Naive thymus-derived CD8-positive, alpha-beta T cell (primary cell): ENCODE measurements at places on chromosomes 5 and 9. TPM values are rescaled to one million over a fixed set of nuclear protein-coding genes. Genes with fewer than 3 reads are reported as not detected.

BTNL3 gene
- total RNA-seq, result not detected

DNA sequence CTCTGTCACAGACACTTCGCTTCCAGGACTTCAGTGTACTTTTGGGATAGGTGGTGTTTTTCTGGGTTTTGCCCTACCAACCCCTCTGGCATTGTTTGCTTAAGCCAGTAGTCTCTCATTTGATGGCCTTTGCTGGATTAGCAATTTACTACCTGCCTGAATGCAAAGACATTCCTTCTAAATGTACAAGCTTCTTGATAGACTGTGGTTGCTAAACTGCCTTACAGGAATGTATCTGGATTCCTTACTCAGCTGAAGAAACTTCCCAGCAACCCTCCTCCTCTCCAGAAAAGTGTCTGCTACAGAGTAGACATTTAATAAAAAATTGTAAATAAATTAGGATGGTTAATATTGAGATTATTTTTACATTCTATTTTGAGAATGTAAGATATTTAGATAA, 1916.7 kb downstream of the EFNA5 start:
- no peaks in the 10 kb centered on the region for H3K36me3 ChIP-seq
- no peak overlapping the region for H3K4me3 ChIP-seq
- no peak overlapping the region for H3K27ac ChIP-seq

- peaks cover 17% of the 10 kb centered on the region for H3K4me1 ChIP-seq
- no peak for DNase-seq
- no peak overlapping the region for H3K4me3 ChIP-seq
- H3K36me3 ChIP-seq, result no peaks in the 10 kb centered on the region
- H3K27ac ChIP-seq, result no peak overlapping the region
- H3K27me3 ChIP-seq, result peaks cover 52% of the 10 kb centered on the region
Observed at GRCh38 chr9:88892724-88893123, 98.5 kb upstream of the S1PR3 start.

DNA sequence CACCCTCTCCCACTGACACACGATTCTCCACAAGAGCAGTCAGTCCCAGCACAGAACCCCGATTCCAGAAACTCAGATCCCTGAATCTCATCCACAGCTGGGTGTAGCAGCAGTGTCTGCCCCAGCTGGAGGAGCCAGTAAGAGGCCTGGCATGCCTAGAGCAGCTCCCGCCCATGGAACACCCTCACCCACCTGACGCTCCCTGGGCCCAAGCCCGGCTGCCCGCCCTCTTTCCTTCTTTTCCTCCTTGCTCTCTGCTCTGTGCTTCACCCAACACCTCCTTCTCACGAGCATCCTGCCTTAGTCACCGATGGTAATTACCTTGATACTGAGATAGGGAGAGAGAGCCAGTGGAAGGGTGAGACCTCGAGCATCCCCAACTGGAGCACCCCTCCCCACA, 8.7 kb downstream of the PCDH1 start:
- no peaks in the 10 kb centered on the region for H3K36me3 ChIP-seq
- no peak for DNase-seq
- H3K27ac ChIP-seq, result no peak overlapping the region
- H3K27me3 ChIP-seq, result peaks cover 49% of the 10 kb centered on the region

DNA sequence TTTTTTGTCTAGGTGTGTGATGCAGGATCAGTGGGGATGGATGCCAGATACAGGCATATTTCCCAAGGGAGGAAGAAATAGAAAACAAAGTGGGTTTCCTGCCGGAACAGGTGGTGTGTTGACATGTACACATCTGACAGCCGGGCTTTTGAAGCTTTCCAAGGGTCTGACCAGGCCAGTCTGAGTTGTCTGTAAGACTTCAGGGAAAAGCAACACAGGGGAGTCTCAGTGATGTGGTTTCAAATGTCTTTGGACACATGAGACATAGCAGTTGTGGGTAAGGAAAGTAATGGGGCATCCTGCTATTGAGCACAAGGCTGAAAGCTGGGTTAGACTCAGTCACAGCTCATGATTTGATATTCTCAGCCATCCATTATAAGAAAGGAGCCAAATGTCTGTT, 274.9 kb downstream of the PIK3R1 start:
- no peaks in the 10 kb centered on the region for H3K36me3 ChIP-seq
- no peak overlapping the region for H3K4me3 ChIP-seq
- H3K4me1 ChIP-seq, result no peaks in the 10 kb centered on the region
- H3K27ac ChIP-seq, result no peak overlapping the region

DNA sequence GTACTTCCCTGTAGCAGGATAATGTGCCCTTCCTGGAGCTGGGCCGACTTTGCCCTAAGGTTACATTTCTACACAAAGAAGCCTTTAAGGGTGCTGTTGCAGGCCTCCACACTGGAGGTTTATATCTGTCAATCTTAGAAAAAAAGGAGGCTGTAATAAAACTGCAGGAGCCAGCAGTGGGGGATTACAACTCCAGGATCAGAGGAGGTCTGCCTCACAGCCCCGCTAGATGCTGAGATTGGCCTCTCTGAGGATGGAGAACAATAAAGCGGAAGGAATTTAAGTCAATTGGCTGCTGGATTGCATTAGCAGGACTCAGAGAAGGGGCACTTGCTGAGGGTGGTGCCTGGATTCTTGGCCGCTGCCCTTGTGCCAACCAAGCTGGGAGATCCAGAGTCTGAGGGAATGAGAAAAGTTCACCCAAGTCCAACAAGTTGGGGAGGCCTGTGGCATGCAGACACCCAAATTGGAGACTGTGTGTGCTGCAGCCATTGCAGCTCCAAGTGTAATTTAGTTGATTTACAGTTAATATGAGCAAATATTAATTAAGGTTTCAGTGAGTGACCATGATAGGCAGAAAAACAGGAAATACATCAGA, 99.0 kb upstream of the SSBP2 start:
- peak overlapping the region; percentile 68 for H3K4me3 ChIP-seq
- DNase-seq, result no peak
- peaks cover 50% of the 10 kb centered on the region for H3K4me1 ChIP-seq
- H3K27me3 ChIP-seq, result no peaks in the 10 kb centered on the region
- peak overlapping the region; percentile 8 for H3K27ac ChIP-seq

DNA sequence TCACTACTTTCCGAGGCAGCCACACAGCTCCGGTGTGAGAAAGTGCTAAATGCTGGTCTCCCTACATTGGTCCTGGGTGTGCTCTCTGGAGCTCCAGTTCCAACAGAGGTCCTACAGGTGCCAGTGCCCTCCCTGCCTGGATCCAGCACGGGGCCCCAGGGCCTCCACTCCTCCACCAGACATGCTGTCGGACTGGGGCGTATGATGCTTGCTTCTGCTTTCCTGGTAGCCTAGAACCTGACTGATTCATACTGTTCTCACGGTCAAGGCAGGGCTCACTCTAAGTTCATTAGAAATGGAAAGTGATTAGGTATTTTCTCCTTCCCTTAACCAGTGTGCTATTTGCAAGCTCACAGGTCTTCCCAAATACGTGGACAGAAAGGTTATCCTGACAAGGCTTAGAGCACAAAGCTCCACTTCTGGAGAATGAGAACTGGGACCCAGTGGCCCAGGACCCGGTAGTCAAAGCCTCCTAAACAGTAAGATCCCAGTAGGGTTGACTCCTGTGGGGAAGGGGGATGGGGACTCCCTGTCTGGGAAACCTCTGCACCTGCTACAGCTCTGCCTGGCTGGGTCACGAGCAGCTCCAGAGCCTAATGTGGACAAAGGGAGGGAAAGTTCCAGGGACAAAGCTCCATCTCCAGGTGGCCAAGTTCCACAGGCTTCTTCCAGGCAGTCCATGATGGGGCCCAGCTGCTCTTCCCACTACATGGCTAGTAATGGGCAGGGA, 98.1 kb downstream of the PAX5 start:
- H3K36me3 ChIP-seq, result no peaks in the 10 kb centered on the region
- peaks cover 15% of the 10 kb centered on the region for H3K4me1 ChIP-seq
- no peak for DNase-seq
- H3K4me3 ChIP-seq, result no peak overlapping the region
- no peak overlapping the region for H3K27ac ChIP-seq

TAF1L gene
- 0.08 TPM for total RNA-seq

GRCh38 chr5:31913808-31914207, 260.3 kb downstream of the GOLPH3 start:
- H3K36me3 ChIP-seq, result peaks cover 4% of the 10 kb centered on the region
- no peaks in the 10 kb centered on the region for H3K27me3 ChIP-seq
- no peak overlapping the region for H3K27ac ChIP-seq
- no peak overlapping the region for H3K4me3 ChIP-seq
- H3K4me1 ChIP-seq, result no peaks in the 10 kb centered on the region

- H3K4me3 ChIP-seq, result no peak overlapping the region
- no peak overlapping the region for H3K27ac ChIP-seq
- H3K27me3 ChIP-seq, result no peaks in the 10 kb centered on the region
Observed at GRCh38 chr9:98087420-98088354, 31.2 kb downstream of the NANS start.

GRCh38 chr5:153746440-153746839, 256.0 kb downstream of the GRIA1 start:
- H3K4me3 ChIP-seq, result no peak overlapping the region
- peaks cover 22% of the 10 kb centered on the region for H3K27me3 ChIP-seq
- H3K4me1 ChIP-seq, result no peaks in the 10 kb centered on the region
- DNase-seq, result no peak

DNA sequence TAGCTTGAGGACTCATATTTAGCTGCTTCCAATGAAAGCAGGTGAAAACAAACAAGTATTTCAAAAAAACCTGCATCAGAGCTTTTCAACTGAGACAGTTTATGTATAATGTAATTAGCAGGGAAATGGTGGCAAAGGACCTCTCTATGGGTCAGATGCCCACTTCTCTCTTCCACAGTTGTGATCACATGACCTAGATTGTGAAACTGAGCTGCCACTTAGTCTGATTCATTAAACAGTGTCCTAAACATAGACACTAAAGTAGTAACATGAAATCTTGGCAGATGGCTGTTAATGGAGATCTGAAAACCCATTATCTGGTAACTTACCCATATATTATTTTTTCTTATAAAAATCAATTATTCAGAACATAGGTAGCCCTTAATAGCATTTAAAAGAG, 663.6 kb upstream of the RIOK2 start:
- no peaks in the 10 kb centered on the region for H3K4me1 ChIP-seq
- H3K27ac ChIP-seq, result no peak overlapping the region
- no peak for DNase-seq
- H3K27me3 ChIP-seq, result no peaks in the 10 kb centered on the region
- H3K36me3 ChIP-seq, result no peaks in the 10 kb centered on the region

LCN10 gene
- total RNA-seq, result 11.0 TPM

GRCh38 chr5:37136694-37137093, 112.5 kb downstream of the CPLANE1 start:
- peaks cover 41% of the 10 kb centered on the region for H3K36me3 ChIP-seq
- H3K27ac ChIP-seq, result no peak overlapping the region
- no peak for DNase-seq

CCNO gene
- total RNA-seq, result not detected

DNA sequence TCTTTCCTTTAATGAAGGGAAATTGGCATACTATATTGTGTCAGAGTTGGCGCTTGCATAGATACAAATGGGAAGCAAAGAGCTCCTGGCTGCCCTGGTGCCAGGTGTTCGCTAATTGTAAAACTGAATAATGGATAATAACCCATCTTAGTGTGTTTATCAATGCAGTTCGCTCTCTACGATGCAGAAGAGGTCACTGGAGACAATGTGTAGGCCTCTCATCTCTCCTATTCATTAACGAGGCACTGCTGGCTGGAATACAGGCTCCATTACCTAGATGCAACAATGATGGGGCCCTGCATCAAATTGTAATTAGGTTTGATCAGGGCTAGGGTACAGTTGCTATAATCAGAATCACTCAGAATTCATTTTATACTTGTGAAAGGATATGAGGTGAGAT, 171.0 kb downstream of the RMI1 start:
- H3K27ac ChIP-seq, result no peak overlapping the region
- no peaks in the 10 kb centered on the region for H3K36me3 ChIP-seq
- H3K27me3 ChIP-seq, result peaks cover 9% of the 10 kb centered on the region
- no peaks in the 10 kb centered on the region for H3K4me1 ChIP-seq
- no peak overlapping the region for H3K4me3 ChIP-seq

- no peaks in the 10 kb centered on the region for H3K36me3 ChIP-seq
- no peak for DNase-seq
- H3K27me3 ChIP-seq, result peaks cover 4% of the 10 kb centered on the region
- no peak overlapping the region for H3K4me3 ChIP-seq
Observed at GRCh38 chr5:95191330-95191729, 93.6 kb downstream of the MCTP1 start.

DNA sequence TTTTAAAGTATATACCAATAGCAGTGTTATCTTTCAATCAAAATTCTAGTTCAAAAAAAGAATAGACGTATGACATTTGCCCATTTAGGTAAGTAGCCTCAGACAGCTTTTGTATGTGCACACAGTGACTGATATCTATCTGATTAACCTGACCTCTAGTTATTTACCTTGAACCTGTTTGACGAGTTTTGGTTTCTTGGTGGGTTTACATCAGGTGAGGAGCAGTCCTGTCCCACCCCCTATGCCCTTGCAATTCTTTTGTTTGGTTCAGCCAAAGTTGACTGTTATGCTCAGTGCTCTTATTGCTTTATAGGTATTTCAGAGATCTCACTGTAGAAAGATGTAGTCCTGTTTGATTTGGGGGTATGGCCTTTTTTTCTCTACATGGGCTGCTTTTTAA, 147.2 kb downstream of the ISOC1 start:
- no peak overlapping the region for H3K27ac ChIP-seq
- no peak overlapping the region for H3K4me3 ChIP-seq
- no peaks in the 10 kb centered on the region for H3K27me3 ChIP-seq
- no peaks in the 10 kb centered on the region for H3K4me1 ChIP-seq
- H3K36me3 ChIP-seq, result no peaks in the 10 kb centered on the region

DNA sequence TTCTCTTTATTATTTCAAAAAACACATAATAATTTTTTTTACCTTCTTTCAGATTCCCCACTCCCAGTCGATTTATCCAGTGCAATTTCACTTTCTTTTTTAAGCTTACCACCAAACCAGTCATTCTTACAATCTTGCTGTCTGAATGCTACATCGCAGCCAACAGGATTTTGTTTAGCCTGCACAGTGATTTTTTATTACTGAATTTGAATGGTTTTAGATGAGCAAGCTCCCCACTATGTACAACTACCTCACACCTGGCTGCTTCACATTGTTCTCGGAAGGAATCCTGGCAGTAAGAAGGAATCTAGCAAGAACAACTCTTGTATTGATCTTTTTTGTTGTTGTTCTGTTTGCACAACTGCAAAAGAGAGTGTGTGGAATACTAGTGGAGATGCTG, 668.1 kb upstream of the WWC1 start:
- H3K36me3 ChIP-seq, result no peaks in the 10 kb centered on the region
- H3K27ac ChIP-seq, result no peak overlapping the region
- H3K27me3 ChIP-seq, result no peaks in the 10 kb centered on the region
- no peaks in the 10 kb centered on the region for H3K4me1 ChIP-seq
- H3K4me3 ChIP-seq, result no peak overlapping the region
- DNase-seq, result no peak

DNA sequence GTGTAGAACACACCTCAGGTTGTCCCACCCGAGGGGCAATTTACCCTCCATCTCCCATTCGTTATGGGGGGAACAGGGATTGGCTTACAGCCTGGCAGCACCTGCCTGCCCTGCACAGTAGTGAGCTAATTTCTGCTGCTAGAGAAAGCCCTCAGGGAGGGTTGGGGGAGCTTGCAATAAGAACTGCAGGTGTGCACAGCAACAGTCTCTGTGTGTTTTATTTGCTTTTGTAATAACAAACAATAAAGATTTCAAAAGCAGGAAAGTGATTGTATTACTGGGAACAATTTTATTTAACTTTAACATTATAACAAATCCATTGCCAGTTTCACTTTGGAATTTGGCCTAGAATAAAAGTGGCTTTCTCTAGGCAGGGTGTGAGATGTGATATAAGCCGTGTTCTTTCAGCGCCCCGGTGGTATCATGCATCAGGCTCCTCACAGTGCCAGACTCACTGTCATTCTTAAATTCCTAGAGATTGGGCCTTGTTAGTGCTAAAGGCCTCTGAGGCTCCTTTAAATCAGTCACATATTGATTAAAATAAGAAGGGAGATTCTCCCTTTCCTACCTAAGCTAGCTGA, 81.1 kb downstream of the RMI1 start:
- H3K4me3 ChIP-seq, result no peak overlapping the region
- no peaks in the 10 kb centered on the region for H3K4me1 ChIP-seq
- H3K27ac ChIP-seq, result no peak overlapping the region
- peaks cover 14% of the 10 kb centered on the region for H3K27me3 ChIP-seq
- no peaks in the 10 kb centered on the region for H3K36me3 ChIP-seq
- DNase-seq, result no peak

MLANA gene
- total RNA-seq, result not detected
